CMK (cell line): ENCODE measurements at places on chromosomes 13 and 19.

GRCh38 chr19:7746903-7747884, at the start of gene CD209:
Gene CD209 (minus strand): TSS chr19:7747534. CDS start chr19:7747511, 23 bp downstream.
- no peak for DNase-seq

DNA sequence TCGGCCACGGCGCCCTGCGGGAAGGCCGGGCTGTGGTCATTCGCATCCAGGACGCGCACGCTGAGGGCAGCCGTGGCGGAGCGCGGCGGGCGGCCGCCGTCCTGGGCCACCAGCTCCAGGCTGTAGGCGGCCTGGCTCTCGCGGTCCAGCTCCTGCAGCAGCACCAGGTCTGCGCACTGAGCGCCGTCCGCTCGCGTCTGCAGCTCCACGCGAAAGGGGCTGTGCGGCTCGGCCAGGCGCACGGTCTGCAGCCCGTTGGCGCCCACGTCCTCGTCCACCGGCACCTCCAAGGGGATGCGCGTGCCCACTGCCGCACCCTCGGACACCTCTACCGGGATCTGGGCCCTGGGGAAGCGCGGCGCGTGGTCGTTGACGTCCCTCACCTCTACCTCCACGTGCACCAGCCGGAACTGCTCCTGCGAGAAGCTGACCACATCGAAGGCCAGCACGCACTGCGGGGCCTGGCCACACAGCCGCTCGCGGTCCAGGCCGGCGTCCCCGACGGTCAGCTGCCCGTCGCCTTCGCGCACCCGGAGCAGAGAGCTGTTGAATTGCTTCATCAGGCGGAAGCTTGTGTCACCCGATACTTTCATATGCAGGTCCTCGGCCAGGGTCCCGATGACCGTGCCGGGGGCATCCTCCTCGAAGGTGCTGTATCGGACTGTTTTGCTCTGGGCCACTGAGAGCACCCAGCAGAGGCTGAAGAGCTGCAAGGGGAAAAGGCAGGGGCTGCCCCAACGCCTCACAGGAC, 583 bp downstream of the PCDH8 start:
- DNase-seq = no peak

GRCh38 chr13:110509971-110510786, 51.3 kb downstream of the RAB20 start:
- DNase-seq = peak; percentile 49

- DNase-seq = no peak
Measured at GRCh38 chr13:31499274-31499673, 240.1 kb upstream of the RXFP2 start.

- no peak for DNase-seq
Measured at GRCh38 chr13:96473526-96474180, 383.7 kb downstream of the HS6ST3 start.

GRCh38 chr19:46481947-46482346, 10.6 kb upstream of the PNMA8A start:
- DNase-seq = no peak

DNA sequence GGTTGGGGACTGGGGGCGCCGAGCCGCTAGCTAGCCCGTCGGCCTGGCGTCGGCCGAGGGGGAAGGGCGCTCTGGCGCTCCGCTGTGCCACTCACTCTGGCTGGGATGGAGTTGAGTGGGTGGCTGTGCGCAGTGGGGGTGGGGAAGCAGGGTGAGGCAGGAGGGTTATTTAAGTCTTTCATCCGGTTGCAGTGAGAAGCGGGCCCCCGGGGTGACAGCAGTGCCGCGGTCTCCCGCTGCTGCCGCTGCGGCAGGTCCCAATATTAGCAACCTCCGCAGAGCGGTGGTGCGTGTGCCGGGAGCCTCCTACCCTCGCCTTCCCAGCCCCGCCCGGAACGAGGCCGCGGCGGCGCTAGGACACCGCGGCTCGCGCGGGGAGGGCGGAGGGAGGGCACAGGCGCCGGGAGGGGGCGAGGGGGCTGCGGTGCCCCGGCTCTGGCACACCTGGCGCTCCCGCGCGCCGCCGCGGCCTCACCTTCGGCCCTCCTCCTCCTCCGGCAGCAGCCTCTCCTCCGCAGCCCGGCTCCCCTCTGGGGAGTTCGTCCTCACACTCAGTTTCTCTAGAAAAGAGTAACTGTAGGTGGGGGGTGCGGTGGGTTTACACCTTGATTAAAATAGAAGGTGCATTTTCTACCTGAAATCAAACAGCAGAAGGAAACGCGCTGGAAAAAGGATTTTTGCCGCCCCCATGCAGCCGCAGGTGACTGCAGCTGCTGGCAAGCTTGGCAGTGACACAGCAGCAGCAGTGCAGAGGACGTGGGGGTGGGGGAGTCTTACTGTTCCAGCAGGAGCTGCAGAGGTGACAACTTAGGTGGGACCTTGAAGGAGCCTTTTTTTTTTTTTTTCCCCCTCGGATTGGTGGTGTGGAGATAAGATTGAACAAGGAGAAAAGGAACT, 4.5 kb downstream of the FGF9 start:
- no peak for DNase-seq

DNA sequence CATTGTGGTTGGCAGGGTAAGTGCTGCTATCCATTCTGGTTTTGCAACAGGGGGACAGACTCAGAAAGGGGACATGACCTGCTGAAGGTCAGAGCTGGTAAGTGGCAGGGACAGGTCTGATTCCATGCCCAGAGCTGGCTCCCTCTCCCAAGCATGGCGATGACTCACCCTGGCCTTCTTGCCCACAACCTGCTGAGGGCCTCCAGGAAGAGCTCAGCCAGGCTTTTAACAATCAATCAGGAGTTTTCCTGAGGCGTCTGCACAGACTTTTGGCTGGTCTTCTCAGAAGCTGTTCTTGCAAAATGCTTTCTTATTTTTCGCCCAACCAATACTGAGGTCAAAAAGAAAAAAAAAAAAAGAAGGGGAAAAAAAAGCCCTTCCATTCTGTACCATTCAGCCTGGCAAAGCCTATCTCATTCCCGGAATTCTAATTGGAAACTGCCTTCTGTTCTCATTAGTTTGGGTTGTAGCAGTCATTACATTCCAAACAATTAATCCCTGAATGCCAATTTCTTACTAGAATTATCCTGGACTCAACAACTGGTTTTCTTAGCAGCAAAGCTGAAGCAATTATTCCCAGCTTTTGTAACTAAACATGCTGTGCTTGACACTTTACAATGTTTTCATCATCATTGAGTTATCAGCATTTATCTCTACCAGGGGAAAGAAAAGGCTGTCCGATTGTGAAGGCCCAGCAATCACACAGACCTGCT, 17.7 kb downstream of the SIAH3 start:
- no peak for DNase-seq

DNA sequence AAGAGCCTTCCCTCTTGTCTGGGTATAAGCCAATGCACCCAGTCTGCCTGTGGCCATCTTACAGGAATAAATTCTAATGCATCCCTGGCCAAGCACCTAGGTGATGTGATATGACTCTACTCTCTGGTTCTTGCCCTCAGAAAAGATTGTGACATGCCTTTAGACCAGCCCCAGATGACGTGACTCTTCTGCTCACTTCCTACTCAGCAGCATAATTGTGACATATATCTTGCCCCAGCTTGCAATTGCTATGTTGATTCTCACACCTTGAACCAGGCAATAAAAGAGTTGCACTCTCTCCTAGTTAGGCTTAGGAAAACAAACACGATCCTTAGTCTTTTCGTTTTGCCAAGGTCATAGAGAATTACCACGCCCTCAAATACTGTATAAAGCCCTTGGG, 13.3 kb upstream of the ZNF726 start:
- DNase-seq = no peak

DNA sequence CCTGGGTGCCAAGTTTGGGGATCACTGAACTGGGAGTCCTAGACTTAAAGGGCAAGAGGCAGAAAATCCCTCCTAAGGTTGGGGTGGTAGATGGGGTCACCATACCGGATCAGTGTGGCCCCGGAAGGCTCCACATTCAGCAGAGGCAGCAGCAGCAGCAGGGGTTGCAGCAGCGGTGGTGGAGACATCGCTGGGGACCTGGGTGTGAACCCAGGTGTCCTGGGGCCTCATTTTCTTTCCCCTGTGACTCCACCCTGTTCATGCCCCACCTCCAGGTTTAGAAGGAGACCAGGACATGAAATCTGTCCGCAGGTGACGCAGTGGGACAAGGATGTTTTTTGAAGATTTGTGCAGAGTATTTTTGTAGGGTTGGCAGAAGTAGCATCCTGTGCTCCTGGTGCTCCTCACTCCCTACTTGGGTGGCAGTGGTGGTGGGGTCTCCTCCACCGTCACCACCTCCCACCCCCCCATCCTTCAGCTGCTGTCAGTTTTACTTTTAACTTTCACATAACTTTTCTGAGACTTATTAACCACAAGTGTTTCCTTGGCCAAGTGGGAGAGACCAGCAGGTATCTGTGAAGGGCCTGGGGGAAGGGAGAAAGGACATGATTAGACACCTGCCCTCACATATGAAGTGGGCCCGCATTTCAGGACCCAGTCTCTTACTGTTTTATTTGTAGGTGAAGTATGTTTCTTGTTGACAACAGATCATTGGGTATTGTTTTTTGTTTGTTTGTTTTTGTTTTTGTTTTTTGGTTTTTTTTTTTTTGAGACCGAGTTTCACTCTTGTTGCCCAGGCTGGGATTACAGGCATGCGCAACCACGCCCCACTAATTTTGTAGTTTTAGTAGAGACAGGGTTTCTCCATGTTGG, at the start of gene NAPSA:
Gene NAPSA, minus strand, starts transcription at position 206 of the 873 bp plus-strand sequence. Its CDS starts 18 bp downstream, at position 188.
- DNase-seq = no peak

DNA sequence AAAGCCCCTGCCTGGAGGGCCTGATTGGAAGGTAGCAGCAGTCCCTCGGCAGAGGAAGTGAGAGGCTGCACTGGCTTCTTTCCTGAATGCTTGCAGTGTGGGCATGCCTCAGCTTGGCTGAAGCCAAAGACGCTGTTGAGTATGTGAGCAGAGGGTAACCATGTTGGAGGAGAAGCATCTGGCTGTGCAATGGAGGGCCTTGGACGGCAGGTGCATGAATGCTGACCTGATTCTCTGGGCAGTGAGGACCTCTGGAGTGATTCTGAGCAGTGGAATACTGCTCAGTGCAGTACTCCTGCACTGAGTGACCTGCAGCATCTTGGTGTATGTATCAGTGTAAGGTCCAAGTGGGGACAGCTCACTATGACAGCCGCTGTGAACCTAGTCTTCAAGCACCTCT, 46.9 kb downstream of the SOX1 start:
- no peak for DNase-seq

DNA sequence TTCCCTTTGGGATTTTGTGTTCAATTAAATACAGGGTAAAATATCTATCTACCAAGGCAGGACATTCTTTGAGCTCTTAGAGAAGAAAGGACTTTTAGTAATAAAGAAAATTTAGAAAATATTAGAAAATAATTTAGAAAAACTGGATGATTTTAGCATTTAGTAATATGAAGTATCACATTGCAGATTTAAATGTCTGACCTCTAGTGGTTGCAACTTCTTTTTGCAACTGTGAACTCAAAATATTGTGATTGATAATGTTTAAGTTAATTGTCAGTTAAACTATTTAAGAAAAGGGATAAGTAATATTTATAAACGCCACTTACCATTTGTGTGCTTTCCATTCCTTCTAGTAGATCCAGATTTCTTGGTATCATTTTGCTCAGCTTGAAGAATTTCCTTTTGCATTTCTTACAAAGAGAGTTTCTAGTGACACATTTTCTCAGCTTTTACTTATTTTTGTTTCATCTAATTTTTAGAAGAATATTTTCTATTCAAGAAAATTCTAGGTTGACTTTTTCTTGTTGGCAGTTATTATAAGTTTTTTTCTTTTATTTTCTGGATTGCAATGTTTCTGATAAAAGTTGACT, 10.3 kb upstream of the POSTN start:
- DNase-seq = no peak

DNA sequence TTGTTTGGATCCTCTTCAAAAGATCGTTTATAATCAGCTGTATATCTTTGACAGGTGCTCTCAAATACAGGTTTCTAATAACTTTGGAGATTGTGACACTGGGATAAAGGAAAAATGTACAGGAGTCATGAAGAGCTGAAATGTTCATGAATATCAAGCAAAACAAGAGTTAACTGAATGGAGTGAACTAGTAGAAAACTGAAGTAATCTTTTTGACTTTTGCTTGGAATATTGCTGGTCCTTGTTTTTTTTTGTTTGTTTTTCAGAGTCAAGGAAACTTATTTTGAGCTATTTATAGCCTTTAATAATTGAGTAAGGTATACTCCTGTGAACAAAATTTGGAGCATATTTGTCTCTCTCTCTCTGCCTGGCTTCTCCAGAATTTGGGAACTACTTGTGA, 25.3 kb downstream of the MED4 start:
- DNase-seq = no peak

- no peak for DNase-seq
Measured at GRCh38 chr13:60425332-60425731, 28.3 kb downstream of the TDRD3 start.

DNA sequence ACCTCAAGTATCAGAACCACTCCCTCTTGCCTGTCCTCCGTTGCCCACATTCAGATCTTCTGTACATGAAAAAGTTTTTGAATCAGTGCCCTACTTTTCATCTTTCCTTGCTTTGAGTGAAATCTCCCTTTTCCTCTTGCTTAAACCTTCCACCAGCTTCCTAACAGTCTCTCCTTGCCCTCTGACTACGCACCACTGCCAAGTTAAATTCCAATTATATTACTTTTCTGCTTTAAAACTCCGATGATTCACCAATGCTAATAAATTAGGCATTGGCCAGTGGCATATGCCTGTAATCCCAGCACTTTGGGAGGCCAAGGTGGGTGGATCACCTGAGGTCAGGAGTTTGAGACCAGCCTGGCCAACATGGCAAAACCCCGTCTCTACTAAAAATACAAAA, 30.7 kb upstream of the RFXAP start:
- DNase-seq = no peak

GRCh38 chr19:542173-542866, 1.5 kb upstream of the GZMM start:
- no peak for DNase-seq

GRCh38 chr19:45082170-45082569, 3.1 kb downstream of the GEMIN7 start:
- DNase-seq = no peak

DNA sequence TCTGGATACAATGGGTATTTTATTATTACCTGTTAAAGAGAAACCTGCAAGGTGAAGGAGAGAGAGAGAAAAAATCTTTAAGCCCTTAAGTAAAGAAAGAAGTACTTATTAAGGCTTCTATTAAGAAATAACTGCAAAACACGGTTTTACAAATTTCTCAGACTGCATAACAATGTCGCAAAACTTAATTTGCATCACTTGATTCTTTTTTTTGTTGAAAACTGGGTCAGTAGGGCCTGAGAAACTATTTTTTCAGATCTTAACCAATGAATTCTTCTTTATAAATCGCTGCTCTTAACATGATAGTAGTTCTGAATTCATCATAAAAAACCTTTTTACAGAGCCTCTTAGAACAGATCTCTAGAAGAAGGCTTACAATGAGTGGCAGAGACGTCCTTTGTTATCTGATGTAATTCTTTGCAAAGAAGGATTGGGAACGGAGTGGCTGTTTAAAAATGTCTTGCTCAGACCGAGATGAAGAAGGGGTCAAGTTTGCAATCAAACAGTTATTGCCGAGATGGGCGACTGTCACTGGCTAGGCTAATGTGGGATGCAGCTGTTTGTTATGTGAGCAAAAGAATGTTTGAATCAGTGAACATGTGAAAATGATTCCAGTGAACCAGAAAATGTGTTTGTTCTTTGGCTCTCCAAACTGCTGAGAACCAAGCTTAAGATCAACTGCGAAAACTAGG, 76.3 kb downstream of the ZNF536 start:
- DNase-seq = no peak
